Cortex of kidney (tissue), 1 donor: ENCODE measurements at places on chromosomes 4 and X.

GRCh38 chr4:169080981-169081380 lies 70.9 kb upstream of the CBR4 start:
- no peak for DNase-seq

- no peak for DNase-seq
Observed at GRCh38 chrX:10177601-10178000, 20.8 kb downstream of the CLCN4 start.

DNA sequence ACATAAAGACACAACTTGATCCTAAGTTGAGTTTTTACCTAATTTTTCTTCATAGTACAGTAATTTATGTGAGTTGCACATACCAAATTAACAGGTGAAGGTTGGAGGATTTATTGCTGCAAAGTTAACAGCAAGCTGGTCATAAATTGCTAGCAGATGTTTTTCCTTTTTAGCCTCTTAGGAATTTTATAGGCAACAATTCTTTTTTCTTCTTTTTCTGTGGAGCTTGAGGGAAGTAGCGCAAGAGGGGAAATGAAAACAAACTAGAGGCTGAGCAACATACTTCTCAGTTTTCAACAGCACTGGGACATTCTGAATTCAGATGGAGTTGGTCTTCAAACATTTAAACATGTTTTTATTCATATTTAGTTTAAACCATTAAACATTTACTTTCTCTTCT lies 63.7 kb upstream of the TLR2 start:
- DNase-seq, result no peak

DNA sequence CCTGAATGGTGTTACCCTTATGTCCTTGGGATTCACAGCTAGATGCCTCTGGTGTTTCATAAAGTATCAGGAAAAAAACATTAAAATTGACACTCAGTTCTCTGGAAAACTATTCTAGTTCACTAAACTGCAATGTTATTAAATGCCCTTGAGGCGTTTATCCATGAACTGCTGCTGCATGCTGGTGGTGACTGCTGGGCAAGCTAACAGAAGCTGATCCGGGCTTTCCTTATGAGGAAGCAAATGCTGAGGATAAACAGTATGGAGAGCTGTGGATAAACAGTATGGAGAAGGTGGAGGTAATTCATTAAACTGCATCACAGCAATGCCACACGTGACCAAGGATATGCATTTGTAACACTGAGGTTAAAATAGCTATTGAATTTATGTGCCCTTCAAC lies 227.0 kb downstream of the NR3C2 start:
- no peak for DNase-seq

GRCh38 chr4:19130866-19131265 lies 1109.3 kb upstream of the LCORL start:
- no peak for DNase-seq

- DNase-seq, result no peak
Observed at GRCh38 chrX:989959-990510, 222.4 kb downstream of the CRLF2 start.

DNA sequence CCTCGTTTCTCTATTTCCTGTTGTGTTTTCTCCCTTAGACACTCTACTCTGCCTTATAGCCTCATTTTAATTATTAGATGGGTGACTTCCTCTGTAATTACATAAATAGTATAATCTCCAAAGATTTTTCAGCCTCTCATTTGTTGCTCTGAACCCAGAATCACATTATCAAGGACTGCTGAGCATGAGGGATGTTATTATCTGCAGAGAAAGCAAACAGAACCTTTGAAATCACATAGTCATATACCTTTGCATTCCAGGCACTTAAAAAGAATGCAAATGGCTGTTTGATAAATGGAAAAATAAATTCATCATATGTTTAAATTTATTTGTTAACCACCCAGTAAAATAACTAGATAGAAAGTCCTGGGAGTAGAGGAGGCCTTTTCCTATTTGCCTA lies 305.1 kb upstream of the PPP1R2C start:
- no peak for DNase-seq

DNA sequence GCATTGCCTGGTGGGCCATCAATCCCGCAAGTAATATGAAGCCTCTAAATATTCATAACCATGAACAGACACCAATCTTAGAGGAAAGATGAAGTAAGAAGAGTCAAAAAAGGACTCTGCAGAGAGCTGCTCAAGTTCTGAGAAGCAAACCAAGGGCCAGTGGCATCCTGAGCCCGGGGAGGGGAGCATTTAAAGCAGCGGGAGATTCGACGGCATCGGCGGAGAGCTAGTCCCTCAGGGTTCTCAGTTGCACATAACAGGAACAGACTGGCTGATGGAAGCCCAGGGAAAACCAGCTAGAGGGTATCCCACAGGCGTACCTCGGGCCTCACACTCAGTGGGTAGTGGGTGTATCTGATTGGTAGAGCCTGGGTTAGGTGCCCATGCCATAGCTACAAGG lies 4.9 kb upstream of the PNMA6E start:
- DNase-seq, result no peak

DNA sequence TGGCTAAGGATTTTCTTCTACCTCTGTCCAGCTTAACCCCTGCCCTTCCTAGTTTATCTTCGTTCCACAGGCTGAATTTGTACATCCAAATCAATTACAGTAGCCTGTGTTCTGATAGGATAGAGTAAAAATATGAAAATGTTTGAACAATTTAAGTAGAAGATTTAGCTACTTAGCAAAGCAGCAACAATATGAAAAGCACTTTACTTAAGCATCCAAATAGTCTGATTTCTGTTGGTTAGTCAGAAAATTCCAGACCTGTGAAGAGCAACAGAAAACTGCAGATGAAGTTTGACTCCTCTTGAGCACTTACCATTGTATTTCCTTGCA lies 2.0 kb downstream of the ARSJ start:
- DNase-seq, result no peak

- no peak for DNase-seq
Observed at GRCh38 chr4:3465698-3466671, 2.9 kb downstream of the DOK7 start.

- no peak for DNase-seq
Observed at GRCh38 chr4:78145622-78146021, 88.5 kb downstream of the FRAS1 start.

- no peak for DNase-seq
Observed at GRCh38 chrX:29143356-29143755, 556.1 kb downstream of the IL1RAPL1 start.

DNA sequence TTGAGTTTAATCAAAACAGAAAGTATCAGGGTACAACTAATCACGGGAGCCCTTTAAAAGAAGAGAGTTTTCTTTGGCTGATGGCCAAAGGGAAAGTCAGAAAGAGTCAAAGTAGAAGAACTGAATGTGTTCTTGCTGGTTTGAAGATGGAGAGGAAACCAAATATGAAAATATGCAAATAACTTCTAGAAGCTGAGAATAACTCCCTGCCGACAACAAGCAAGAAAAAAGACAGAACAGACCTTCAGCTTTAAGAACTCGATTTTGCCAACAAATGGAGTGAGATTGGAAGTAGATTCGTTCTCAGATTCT lies 903.8 kb downstream of the STIM2 start:
- DNase-seq, result no peak

DNA sequence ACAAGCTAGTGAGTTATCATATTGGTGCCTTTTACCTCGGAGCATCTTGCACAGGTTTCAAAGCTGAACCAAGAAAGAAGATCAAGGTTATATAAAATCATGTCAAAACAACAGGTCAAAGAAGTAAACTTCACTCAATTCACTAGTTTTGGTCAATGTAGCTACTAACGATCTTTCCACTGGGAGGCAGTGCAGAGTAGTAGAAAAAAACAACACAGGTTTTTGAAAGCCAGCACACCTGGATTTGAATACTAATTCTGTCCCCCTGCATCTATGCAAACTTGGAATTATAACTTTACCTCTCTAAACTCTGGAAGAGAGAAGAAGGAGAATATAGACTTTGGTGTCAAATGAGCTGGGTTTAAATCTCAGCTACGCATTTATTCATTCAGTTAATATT lies 266.1 kb downstream of the GRIA3 start:
- DNase-seq, result no peak

- no peak for DNase-seq
Observed at GRCh38 chr4:82754513-82755165, 44.0 kb downstream of the SCD5 start.

DNA sequence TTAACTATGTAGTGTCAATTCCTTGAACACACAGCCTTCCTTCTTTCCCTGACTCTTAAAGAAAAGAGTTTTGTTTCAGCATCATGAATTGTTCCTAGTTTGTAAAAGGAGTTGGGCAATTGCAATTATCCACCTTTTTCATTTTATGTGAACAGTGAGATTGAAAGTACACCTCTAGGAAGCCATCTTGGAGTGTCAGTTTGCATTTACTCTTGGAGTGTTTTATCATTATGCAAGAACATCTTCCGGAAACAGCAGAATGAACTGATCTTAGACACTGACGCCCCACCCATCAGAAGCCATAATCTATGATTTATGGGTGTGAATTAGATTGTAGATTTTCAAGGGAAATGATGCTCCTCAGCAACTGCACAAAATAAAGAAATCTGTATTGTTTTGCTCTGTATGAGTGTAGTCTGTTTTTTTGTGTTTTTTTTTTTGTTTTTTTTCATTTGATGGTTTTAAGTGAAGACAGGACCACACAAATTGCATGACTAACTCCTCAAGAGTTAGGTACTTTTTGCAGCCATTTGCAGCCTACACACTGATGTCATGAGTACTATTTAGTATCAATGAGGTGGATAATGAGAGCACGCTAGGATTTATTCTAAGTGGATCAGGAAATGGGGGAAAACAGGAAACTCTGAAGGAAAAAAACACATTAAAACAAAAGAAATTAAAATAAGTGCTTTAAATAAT lies 19.5 kb upstream of the FGF2 start:
- DNase-seq, result no peak

DNA sequence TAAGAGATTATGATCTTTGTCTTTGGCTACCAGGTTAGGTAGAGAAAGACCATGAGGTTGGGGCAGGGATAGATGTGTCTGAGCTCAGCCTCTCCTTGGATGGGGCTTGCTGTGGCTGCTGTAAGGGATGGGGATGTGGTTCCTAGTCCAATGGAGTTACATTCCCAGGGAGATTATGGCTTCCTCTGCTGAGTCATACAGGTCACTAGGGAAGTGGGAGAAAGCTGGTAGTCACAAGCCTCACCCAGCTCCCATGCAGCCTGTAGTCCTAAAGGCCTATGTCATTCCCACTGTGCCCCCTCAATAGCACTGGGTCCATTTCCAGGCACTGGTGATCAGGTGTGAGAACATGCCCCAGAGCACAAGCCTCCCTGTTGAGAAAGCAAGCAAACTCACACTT lies 70.6 kb upstream of the CENPE start:
- no peak for DNase-seq

DNA sequence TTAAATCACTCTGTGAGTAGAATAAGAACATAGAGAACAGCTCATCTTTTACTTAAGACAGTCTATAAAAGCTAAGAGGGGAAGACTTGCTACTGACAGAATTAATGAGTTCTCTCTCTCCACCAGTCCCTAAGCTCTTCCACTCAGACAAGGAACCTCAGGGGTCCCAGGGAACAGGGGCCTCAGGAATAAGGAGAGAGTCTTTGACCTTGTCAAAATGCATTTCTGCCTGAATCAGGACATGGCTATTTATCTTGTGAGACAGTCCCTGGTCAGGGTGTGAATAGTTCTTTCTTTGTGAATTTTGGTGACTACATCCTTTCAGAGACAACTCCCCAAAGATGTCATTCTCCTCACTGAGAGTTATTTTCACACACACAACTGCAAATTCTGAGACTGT lies 218.7 kb upstream of the HS3ST1 start:
- no peak for DNase-seq

GRCh38 chr4:183969596-183969995 lies 64.5 kb downstream of the STOX2 start:
- no peak for DNase-seq

DNA sequence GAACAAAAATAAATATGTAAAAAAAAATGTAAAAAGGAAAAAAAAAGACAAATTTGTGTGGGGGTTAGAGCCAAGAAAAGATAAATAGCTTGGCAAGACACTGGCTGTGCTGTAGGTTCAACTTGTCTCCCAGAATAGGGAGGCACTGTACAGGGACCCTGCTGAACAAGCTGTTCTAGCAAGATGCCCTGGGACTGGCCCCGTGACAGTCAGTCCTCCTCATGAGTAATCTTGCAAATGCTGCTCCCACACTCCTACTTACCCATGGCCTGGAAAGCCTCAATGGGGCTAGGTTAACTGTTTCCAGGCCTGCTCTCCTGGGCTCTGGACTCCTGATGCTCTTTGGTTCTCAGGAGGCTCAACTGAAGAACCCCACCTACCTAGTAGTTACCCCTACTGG lies 106.8 kb downstream of the ATG4A start:
- no peak for DNase-seq

- no peak for DNase-seq
Observed at GRCh38 chr4:95285797-95286196, 263.0 kb downstream of the UNC5C start.

DNA sequence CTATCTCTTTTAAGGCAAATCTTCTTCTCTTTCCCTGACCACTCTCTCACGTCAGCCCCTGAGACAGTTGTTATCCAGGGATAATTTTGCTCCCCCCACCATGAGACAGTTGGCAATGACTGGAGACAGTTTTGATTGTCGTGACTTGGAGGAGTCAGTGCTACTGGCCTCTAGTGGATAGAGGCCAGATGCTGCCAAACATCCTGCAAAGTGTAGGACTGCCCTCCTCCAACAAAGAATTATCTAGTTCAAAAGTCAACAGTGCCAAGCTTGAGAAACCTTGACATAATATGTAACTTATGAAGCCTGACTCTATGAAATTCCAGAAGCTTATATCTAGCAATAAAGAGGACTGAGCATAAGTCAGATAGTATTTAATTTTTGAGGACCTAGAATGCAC lies 502.1 kb upstream of the IGFBP7 start:
- DNase-seq, result no peak

- no peak for DNase-seq
Observed at GRCh38 chrX:110268886-110269285, 49.0 kb downstream of the AMMECR1 start.

DNA sequence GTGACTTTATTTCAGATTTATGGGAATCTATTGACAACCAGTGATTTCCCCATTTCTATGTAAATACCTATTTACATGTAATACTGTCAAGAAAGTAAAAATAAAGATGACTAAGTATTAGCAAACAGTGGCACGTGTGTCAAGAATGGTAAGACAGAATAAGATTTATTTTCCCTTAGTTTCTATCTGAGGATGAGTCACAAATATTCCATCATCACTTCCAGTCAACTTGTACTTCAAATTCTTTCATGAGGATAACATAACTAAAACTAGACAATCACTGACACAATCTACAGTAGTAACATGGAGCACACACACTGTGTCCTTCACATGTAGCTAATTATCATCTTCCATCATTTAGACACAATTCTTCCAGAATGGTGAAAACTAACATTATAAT lies 625.3 kb upstream of the PCDH7 start:
- no peak for DNase-seq

DNA sequence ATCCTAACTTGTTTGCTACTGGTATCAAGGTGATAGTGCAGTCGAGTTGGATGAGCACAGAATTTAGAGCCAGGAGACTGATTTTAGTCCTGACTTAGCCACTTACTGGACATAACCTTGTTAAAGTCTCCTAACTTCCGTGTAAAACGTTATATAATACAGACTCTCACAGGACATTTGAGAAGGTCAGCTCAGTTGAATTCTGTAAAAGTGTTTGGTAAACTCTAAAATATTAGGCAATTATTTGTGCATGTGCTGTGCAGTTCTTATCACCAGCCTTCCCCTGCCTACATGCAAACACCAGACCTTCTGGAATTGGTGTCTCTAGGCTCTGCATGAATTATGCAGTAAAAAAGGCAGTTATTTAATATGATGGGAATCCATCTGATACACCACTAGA lies 45.4 kb downstream of the FNIP2 start:
- no peak for DNase-seq
